NCI-H2029 treated with DMSO at 0.1 percent for 48 hours (cell line): ENCODE measurements at places on chromosomes 16 and 17.

DNA sequence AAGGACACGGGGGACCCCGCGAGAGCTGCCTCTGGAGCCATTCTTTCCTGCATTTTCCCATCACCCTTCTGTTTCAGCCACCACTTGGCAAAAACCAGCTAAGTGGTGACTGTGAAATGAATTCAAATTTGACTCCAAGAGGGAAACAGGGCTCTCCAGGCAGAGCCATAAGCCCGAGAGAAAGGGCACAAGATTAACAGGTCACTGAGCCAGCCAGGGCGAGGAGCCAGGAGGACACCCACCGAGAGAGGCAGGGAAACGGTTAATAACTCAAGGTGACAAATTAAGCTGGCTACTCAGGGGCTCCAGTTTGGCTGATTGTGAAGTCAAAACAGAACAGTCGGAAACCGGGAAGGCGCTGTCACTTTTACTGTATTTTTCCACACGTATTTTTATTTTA, 67.8 kb upstream of the SOX9 start:
- no peak for DNase-seq

- no peak for DNase-seq
These were observed 3.3 kb downstream of the KRT37 start for GRCh38 chr17:41421116-41421515.

- DNase-seq = no peak
These were observed 231.0 kb downstream of the RBFOX3 start for GRCh38 chr17:79379700-79380445.

DNA sequence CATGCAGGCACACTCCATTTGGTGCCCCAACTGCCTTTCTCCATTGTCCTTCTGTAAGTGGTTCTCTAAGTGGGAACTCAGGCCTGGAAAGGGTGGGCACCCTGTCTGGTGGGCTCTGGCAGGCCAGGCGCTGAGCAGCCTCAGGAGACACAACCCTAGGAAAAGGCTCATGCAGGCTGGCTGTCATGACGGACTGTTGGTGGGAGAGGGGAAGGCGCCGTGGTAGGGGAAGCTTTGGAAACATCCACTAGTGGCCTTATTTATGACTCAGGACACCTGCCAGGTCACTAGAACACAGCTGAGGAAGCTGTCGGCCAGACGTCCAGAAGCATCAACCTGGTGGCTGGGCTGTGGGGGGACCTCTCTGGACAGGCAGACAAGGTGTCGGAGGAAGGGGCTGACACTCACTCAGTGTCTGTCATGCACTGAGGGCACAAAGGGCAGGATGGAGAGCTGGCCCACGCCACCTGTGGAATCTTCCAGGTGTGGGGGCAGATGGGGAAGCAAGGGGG, 216.0 kb downstream of the SEC14L1 start:
- DNase-seq = no peak

GRCh38 chr17:48246612-48247011, 139.0 kb downstream of the SNX11 start:
- no peak for DNase-seq

DNA sequence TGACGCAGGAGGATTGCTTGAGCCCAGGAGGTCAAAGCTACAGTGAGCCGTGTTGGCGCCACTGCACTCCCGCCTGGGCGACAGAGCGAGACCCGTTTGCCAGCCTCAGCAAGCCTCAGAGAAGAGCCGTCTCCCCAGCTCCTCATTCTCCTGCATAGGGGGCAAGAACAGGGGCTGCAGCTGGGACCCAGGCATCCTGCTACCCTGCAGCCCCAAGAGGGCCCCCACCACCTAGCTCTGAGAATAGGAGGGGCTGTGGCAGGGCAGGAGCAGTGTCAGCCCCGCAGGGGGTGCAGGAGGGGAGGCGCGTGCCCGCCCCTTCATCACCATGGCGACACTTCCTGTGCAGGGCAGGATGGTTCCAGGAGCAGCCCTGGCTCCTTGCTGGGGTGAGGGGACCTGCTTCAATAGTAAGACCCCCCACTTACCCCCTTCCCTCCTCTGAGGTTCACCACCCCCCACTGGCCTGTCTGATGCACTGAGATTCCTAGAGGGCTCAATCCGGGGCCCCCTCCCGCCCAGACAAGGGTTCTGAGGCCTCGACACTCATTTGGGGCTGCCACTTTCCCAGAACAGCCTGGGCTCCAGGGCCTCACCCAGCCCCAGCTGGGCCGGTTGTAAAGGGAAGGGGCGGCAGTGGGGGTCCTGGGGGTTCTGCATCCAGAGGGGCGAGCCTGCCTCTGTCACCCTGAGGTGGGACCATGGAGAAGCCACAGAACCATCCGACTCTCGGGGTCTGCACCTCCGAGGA, 20.2 kb downstream of the VASN start:
- no peak for DNase-seq

DNA sequence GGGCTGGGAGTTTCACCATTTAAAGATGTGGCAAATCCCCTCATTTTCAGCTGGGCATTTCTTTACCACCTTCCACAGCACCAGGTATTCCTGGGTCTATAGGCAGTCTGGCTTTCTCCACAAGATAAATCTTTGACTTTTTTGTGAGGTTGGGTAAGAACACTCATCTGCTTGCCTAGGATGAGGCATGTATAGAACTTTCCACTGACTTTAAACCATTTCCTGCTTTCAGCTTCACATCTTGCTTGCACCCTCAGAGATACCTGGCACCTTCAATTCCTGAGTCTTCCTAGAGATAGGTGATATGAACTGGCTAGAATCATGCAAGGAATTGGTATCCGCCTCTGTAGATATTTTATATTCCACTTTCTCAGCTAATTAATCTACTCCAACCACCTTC, 27.9 kb downstream of the SMURF2 start:
- DNase-seq = no peak

DNA sequence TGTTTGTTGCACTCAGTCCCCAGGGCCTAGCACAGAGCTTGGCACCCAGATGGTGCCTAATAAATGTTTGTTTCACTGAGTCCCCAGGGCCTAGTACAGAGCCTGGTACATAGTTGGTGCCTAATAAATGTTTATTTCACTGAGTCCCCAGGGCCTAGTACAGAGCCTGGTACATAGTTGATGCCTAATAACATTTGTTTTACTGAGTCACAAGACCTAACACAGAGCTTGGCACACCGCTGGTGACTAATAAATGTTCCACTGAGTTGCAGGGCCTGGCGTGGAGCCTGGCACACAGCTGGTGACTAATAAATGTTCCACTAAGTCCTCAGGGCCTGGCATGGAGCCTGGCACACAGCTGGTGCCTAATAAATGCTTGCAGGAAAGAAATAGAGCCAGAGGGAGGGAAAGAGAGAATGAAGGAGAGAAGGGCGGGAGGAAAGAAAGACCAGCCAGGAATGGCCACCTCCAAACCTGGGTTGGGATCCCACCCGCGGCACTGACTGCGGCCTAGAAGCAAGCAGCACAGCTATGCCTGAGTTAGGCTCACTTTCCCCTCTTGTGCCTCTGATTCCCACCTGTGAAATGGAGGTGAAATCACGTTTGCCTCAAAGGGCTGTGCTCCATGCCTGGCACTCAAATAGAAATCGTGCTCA, 7.5 kb downstream of the SLC5A11 start:
- DNase-seq = no peak

- DNase-seq = no peak
These were observed 16.4 kb upstream of the METRNL start for GRCh38 chr17:83062818-83063671.
